ENCODE measurements at places on chromosomes 3 and 15.

- H3K27ac ChIP-seq = no peak overlapping the region
- H3K36me3 ChIP-seq = no peaks in the 10 kb centered on the region
- no peak overlapping the region for H3K4me3 ChIP-seq
- H3K4me1 ChIP-seq = no peaks in the 10 kb centered on the region
- DNase-seq = no peak
Observed at GRCh38 chr3:115347737-115348136, 200.6 kb upstream of the ZBTB20 start.

DNA sequence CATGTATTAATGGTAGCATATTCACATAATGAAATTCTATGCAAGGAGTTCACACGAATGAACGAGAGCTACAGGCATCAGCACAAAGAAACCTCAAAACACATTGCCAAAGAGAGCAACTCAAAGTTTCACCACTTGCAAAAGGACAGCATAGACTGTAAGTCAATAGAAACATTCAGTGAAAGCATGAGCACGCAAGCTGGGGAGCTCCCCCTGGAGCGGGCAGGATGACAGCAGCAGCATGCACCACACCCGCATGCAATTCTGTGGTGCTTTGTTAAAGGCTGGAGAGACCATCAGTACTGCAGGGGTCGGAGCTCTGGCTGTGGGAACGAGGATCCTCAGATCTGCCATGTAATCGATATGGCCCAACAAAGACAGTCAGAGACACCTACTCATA is 18.7 kb downstream of the OCA2 start:
- DNase-seq = no peak
- H3K27ac ChIP-seq = no peak overlapping the region
- H3K27me3 ChIP-seq = no peaks in the 10 kb centered on the region
- no peaks in the 10 kb centered on the region for H3K4me1 ChIP-seq

GRCh38 chr15:74502301-74502700 is 38.7 kb upstream of the ARID3B start:
- H3K27ac ChIP-seq = no peak overlapping the region
- H3K27me3 ChIP-seq = no peaks in the 10 kb centered on the region
- no peak overlapping the region for H3K4me3 ChIP-seq
- no peak for DNase-seq
- H3K36me3 ChIP-seq = no peaks in the 10 kb centered on the region

- peak; percentile 63 for DNase-seq
- no peaks in the 10 kb centered on the region for H3K36me3 ChIP-seq
- no peaks in the 10 kb centered on the region for H3K27me3 ChIP-seq
- H3K27ac ChIP-seq = peak overlapping the region; percentile 61
Observed at GRCh38 chr15:29470794-29471193, 201.2 kb upstream of the NSMCE3 start.

DNA sequence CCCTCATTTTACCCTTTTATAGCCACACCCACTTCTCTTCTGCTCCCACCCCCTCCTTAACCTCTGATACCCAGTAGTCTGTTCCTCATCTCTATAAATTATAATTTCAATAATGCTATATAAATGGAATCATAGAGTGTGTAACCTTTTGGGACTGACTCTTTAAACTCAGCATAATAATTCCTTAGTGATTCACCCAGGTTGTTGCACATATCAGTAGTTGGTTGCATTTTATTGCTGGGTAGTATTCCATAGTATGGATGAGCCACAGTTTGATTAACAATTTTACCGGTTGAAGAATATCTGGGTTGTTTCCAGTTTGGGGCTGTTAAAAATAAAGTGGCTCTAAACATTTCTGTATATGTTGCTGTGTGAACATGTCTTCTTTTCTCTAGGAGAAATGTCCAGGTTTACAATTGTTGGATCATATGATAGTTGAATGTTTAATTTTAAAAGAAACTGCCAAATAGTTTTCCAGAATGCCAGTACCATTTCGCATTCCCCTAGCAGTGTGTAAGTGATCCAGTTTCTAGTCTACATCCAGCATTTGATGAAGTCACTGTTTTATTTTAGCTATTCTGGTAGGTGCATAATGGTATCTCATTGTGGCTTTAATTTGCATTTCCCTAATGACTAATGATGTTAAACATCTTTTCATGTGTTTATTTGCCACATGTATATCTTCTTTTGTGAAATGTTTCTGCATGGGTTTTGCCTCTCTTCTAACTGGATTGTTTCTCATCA is 68.5 kb downstream of the VPS8 start:
- H3K4me1 ChIP-seq = no peaks in the 10 kb centered on the region
- no peak overlapping the region for H3K4me3 ChIP-seq
- no peaks in the 10 kb centered on the region for H3K36me3 ChIP-seq

DNA sequence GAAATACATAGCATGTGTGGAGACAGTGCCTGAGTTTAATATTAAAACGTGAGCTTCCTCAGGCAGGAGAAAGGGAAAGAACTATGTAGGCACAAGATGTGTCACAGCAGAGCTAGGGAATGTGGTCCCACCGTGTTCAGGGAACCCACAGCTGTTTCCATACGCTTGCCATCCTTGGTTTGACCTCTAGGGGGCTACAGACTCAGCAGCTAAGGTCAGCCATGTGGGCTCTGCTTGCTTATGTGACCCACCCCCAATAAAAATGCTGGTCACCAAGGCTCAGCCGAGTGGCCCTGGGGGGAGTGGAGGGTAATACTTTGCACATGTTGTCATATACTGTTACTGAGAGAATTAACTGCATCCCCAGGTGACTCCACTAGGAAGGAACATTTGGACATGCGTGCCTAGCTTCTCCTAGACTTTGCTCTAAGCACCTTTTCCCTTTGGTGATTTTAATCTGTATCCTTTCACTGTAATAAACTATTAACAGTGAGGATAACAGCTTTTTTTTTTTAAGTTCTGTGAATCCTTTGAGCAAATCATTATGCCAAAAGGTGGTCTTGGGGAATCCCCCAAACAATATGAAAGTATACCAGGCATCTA is 3.3 kb downstream of the TUBGCP5 start:
- peaks cover 3% of the 10 kb centered on the region for H3K36me3 ChIP-seq
- no peak overlapping the region for H3K27ac ChIP-seq
- no peaks in the 10 kb centered on the region for H3K27me3 ChIP-seq
- no peak overlapping the region for H3K4me3 ChIP-seq
- DNase-seq = no peak
